ENCODE measurements at places on chromosomes 6 and 20.

- no peak for DNase-seq
Measured at GRCh38 chr6:51843456-51844056, 243.9 kb downstream of the PKHD1 start.

- no peak for DNase-seq
Measured at GRCh38 chr6:88262332-88262731, 96.2 kb upstream of the CNR1 start.

DNA sequence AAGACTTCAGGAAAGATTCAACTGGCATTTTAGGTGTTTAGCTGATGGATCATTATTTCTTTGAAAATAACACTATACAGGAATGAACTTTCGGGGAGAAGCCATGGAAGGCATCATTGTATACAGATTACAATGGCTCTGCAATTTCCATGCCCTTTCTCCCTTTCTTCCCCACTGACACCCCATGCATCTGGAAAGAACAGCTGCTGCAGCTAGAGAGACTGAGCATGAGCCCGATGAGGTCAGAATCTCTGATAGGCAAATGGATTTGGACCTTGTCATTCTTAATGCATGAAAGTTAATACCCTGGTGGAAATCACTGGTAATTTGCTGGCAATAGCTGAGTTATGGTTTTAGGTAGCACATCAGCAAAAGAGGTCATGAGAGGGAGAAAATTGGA is 54.8 kb downstream of the BTBD3 start:
- no peak for DNase-seq

DNA sequence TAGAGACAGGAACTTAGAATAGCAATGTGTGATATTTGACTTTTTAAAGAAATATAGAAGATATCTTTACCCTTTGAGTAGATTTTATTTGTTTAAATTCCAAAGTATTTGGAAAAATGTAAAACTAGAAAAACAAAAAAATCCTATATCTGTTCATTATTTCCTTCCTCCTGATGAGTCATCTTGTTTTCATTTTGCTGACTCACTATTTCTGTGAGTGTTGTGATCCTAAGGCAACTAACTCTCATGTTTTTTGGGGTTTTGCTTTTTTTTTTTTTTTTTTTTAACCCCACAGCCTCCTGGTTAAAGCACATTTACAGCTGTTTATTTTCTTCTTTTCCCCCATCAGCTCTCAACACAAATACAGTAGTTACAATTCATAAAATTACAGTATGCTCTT is 37.8 kb upstream of the THEMIS start:
- DNase-seq = no peak

- DNase-seq = no peak
Measured at GRCh38 chr6:15515226-15515625, 147.6 kb downstream of the DTNBP1 start.

GRCh38 chr20:58482416-58482815 is 32.8 kb downstream of the APCDD1L start:
- no peak for DNase-seq

DNA sequence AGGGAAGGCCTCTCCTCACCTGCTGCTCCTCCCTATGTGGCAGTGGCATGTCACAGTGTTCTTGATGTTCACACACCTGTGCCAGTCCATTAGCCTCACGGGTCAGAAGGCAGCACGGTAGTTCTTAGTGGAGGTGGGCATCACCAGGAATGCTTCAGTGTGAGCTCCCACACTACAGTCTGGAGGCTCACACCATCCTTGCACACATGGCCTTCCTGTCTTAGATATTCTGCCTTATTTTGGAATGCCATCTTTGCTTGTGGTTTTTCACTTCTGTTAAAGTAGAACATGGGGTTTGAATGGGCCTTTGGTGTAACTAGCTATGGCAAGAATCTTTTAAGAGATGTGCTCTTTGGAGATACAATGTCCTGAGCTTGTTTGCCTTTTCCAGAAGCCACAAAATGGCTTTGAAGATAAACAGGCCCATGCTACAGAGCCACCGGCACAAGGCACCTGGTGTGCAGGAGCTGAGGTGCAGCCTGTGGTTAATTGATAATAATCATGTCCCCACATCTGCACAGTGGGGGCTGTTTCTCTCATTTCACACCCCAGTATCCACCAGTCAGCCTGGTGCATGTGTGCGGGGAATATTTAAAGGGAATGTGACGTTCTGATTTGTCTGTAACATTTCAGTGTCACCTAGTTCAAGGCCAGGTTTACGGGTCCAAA is 3.2 kb upstream of the SLC17A9 start:
- no peak for DNase-seq

- DNase-seq = no peak
Measured at GRCh38 chr6:15961635-15962448, 167.0 kb upstream of the MYLIP start.

DNA sequence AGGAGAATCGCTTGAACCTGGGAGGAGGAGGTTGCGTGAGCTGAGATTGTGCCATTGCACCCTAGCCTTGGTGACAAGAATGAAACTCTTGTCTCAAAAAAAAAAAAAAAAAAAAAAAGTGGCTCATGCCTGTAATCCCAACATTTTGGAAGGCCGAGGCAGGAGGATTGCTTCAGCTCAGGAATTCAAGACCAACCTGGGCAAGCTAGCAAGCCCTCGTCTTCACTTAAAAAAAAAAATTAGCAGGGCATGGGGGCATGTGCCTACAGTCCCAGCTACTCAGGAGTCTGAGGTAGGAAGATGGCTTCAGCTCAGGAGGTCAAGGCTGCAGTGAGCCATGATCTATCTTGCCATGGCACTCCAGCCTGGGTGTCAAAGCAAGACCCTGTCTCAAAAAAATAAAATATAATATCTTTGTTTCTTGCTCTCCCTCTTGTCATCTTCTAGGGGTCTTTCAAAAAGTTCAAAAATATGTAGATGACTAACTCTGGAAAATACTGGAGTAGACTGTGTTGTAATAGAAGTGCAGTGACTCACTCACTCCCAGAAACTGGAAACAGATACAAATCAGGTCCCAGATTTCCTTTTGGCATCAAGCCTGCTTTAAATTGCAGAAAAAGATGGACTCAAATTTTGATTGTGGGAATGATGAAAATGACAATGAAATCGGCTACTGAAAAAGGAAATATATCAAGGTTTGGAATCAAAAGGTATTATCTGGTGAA is 2.8 kb upstream of the GINM1 start:
- DNase-seq = no peak

- peak; percentile 19 for DNase-seq
Measured at GRCh38 chr6:122484760-122485159, 13.2 kb upstream of the SERINC1 start.

GRCh38 chr20:49477200-49477599 is 5.3 kb downstream of the KCNB1 start:
- DNase-seq = no peak

- no peak for DNase-seq
Measured at GRCh38 chr6:28940294-28940857, 16.6 kb upstream of the TRIM27 start.

- peak; percentile 87 for DNase-seq
Measured at GRCh38 chr20:3045042-3045815, 623 bp upstream of the MRPS26 start.

- DNase-seq = no peak
Measured at GRCh38 chr20:59888050-59888449, 45.4 kb downstream of the SYCP2 start.

DNA sequence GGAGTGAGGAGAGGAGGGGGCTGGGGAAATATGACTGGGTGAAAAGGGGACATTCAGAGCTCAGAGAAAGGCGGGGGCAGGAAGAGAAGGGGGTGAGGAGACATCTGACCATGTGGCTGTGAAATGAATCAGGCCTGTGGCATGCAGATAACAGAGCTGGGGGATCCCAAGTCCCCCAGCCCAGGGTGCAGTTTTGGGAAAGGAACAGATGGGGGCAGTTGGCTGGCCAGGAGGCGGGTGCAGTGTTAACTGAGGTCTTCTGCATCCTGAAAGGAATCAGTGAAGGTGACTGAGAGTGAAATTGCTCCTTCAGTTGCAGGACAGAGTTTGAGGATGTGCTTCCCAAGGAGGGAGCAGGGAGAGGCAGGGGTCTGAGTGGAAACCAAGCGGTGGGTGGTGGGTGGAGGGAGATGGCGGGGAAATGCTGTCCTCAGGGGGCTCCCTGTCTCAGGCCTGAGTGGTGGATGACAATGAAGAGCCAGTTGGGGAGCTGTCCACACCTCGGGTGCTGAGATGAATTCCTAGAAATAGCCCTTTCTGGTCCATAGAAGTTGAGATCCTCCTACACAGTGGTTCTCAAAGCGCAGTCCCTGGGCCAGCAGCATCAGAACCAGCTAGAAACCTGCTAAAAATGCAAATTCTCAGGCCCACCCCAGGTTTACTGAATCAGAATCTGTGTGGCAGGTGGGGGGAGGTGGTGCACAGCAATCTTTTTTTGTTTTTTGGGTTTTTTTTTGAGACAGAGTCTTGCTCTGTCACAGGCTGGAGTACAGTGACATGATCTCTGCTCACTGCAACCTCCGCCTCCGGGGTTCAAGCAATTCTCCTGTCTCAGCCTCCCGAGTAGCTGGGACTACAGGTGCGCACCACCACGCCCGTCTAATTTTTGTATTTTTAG is 26.0 kb upstream of the CCDC167 start:
- DNase-seq = peak; percentile 53

- no peak for DNase-seq
Measured at GRCh38 chr6:34816635-34817301, 24.9 kb downstream of the BLTP3A start.

- no peak for DNase-seq
Measured at GRCh38 chr6:170223718-170224693, 66.9 kb downstream of the DLL1 start.

DNA sequence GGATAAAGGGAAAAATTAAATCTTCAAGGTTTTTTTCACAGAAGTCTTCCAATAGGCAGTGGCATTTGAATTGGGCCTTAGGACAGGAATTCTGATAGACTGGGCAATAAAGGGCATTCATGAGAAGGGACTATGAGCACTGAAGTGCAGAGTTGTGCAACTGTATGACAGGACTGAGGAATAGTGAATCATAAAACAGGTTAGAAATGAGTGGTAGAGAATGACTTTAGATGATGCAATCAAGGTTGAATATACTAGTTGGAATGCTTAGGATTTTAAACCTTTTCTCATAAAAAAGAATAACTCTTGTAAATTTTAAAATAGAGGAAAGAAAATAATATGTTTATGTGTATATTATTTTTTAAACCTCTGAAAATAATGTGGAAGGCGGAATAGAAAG is 944.7 kb downstream of the PHF3 start:
- no peak for DNase-seq

DNA sequence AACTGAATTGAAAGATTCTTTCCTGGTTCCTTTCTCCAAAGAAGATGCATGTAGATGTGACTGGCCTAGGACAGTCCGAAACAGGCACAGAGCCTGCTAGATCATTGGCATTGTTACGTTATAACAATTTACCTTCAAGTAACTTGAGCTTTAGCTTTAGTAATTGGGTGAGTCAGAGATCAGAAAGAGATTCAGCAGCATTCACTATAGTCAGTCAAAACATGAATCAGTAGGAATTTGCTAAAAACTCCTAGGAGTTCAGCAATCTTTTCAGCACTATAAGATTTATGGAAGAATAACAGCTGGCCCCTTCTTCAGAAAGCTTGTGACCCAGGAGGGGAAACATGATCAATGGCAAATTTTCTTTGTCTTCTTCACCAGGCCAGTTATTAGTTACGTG is 281.7 kb upstream of the PRDM1 start:
- DNase-seq = no peak

DNA sequence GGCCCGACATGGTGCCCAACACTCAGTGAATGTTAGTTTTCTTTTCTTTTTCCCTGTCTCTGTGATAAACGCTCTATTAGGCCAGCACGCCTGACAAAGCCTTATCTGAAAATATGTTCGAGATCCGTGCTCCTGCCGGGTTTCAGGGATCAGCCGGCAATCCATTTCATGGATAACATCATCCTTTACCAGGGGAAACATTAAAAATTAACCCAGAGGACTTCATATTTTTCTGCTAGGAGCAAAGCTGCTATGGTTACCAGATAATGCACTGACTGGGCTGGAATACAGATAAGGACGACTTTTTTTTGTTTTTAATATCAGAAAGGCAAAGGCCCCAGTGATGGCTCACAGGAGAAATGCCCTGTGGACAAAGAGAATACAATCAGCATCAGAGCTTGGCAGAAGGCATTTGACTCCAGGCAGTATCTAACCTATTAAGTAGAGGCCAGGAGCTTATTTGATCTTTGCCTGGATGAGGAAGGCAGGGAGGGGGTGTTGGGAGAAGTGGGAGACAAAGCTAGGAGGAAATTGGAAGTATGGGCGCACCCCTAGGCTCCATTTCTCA is 482.0 kb upstream of the CHD6 start:
- no peak for DNase-seq

GRCh38 chr6:130008236-130008873 is 10.0 kb upstream of the L3MBTL3 start:
- DNase-seq = no peak

DNA sequence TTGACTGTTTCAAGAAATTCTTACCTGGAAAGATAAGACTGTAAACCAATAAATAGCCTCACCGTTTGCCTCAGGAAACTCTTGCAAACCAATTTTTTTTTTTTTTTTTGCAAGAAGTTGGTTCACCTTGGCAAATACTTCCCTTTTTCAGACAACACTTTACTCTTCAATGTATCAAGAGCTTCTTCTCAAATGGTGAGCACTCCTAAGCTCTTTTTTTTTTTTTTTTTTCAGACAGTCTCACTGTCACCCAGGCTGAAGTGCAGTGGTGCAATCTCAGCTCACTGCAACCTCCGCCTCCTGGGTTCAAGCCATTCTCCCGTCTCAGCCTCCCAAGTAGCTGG is 22.7 kb upstream of the SNTA1 start:
- no peak for DNase-seq

GRCh38 chr20:60172346-60172984 is 214.2 kb downstream of the CDH26 start:
- no peak for DNase-seq

DNA sequence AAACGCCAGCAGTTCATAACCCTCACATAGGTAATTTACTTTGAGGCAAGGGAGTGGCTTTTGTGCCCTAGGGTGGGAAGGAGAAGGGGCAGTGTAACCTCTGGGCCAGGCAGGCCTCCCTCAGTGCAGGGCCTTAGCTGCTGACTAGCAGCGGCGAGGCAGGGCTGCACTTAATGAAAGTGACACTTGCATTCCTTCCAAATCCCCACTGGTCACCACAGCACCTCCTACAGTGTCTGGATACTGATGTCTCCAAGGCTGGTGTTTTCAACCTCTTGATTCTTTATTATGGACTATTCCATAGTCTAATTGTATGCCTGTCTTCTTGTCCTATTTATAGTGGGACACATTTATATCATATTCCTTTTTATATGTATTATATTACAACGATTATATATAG is 152.7 kb downstream of the LY86 start:
- DNase-seq = no peak

DNA sequence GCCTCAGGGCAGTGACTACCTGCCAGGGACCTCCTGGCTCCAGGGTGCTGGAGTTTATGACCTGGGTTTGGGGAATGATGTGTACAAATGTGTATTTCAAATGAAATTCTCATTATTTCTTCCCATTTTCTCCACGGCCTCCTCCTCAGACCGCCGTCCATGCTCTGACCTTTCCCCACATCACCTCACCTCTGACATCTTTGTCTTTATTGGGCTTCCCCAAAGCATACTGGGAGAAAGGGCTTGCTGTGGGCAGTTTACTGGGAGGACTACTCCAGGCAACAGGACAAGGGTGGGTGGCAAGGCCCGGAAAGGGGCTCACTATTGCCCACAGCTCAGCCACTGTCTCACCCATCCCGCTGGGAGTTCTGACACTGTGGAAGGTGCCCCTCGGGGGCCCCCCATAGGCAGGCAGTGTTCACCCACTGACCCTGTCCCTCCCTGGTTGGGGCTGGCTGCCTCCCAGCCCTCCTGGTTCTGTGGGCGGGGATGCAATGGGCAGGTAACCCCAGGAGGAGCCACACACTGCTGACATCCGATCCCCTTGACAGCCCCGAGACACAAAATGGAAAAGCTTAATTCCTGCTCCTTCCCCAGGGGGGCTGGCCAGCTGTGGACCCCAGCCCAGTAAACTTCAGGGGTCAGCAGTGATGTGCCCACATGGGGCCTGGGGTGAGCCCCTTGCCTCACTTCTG is 39.8 kb upstream of the CST7 start:
- DNase-seq = peak; percentile 15
